ENCODE measurements at places on chromosomes 16 and 17.
A peak's percentile ranks its signal among the peaks of the same experiment; 100 is the strongest.

DNA sequence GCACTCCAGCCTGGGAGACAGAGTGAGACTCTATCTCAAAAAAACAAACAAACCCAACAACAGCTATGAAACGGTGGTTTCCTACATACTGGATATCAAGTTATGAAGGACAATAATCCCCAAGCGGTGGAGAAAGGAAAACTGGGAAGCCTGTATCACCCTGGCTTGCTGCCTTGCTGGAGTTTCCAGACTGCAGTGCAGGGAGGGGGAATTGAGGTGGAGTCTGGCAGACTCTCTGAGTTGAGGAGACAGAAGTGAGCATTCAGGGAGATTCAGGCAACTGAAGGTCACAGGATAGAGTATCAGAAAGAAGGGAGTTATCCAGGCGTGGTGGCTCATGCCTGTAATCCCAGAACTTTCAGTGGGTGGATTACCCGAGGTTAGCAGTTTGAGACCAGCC, 11.9 kb downstream of the QRICH2 start:
- DNase-seq: no peak

DNA sequence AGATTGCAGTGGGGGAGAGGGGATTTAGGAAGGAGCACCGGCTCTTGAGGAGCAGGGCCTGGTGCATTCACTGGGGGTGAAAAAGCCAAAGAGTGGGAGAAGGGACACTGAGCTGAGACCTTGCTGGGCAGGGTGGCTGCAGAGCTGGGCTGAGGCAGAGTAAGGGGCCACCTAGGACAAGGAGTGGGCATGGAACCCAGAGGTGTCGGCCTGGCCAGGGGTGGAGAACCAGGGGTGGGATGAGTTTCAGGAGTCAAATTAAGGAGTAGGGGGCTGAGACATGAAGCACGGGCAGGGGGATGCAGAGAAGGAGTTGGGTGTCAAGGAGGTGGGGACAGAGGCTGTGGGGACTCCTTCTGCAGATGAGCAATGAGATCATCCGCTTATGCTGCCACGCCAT, 20.1 kb downstream of the DNAH2 start:
- DNase-seq: no peak

GRCh38 chr17:81870981-81871386, at the start of gene ARHGDIA:
ARHGDIA (minus strand) TSS chr17:81871337; CDS start chr17:81869930, 1,407 bp downstream.
- DNase-seq: no peak

DNA sequence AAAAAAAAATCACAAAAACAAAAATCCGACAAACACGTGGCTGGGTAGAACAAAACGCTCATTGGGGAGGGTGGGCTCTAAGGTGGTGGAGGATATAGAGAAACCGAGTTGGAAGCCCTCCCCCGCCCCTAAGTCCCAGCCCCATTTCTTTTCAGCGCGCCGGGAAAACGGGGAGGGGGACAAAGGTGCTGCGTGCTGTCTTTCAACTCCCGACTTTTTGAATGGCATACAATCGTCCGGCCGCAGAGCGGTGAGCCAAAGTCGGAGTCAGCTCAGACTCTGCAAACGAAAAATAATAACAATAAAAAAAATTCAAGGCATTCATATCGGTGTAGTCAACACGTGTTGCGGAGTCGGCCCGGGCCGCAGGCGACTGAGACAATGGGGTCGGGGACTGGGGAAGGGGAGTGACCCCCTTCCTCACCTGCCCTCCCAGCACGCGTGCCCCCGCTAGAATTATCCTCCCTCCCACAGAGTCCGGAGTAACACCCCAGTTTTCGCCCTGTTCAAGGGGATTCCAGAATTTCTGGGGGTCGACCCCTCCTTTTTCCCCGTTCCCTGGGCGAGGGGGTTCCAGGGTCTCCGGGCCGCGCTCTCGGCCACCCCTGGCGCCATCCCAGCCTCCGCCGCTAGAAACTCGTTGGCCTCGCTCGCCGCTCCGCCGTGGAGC, 1.7 kb upstream of the IGF2BP1 start:
- no peak for DNase-seq

DNA sequence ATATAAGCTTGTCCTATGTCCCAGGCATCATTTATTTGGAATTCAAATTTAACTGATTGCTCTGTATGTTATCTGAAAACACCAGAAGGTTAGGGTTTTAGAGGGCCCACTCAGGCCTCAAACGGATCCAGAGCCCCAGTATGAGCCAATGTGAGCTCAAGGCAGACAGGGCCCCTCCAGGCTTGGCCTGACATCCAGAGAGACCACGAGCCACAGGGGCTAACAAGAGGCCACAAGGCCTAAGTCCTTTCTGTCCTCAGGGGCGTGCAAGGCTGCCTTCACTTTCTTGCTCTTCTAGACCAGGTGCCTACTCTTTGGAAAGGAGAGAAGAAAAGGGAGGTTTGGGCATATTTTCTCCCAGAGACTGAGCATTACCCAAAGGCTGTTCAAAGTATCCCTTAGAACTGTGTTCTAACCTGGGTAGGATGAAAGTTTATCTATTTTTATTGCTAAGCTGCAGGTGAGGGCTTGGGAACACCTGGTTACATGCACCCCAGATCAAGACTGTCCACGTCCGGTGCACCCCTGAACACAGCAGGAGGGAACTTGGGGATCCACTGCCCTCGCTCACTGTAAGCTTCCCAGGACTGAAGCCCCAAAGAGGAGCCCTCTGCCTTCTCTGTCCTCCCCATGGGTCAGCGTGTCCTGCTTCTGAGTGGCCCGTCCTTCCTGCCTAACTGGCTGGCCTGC, 1.5 kb upstream of the ENGASE start:
- no peak for DNase-seq

- DNase-seq: no peak
Measured at GRCh38 chr17:28227316-28228108, 91.5 kb upstream of the TMEM97 start.

DNA sequence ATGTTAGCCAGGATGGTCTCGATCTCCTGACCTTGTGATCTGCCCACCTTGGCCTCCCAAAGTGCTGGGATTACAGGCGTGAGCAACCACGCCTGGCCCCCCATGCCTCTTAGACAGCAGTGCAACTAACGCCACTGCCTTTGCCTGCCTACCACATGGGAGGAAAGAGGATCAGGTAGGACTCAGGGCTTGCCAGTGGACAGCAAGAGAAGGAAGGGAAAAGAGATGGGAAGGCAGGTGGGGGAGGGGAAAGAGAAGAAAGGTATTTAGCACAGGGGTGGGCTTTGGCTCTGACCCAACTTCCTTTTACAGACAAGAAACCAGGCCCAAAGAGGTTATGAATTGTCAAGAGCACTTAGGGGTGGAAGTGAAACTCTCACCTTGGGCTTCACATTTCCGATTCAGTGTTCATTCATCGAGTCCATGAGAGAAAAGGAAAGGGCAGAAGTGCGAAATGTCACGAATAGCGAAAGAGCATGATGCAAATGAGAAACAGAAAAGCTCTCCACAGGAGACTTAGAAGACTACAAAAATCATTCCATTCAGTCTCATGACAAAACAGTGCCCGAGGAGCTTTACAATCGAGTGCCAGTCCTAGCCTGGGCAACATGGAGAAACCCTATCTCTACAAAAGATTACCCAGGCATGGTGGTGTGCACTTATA, 36.4 kb downstream of the CDK5R1 start:
- DNase-seq: no peak

DNA sequence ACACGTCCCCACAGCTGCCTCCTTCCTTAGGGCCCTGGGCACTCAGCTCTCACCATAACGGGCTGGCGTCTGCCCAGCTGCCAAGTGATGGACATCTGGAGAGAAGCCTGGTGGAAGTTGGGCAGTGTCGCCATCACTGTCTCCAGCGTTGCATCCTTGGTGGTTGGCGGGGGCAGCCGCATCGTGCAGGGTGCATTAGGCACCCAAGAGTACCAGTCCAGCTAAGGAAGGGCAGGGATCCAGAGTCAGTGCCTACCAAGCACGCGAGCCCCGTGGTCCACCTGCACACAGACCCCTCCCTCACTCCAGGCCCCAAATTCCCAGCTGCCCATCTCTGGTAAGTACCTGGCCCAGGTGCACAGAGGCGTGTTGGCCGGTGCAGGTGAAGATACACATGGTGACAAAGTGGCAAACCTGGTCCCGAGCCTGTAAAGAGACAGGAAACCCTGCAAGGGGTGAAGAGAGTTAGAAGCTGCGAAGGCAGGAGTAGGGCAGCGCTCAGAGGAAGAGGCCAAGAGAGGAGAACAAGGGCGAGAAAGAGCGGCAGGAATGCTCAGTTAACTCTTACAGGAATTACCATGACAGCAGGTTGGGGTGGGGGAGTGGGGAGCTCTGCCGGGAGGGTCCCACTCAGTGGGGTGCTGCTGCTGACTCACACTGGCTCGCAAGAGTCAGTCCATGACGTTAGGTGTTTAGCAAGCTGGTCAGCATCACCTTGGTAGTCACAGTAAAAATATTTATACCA, 9.5 kb downstream of the ALOX15 start:
- no peak for DNase-seq

DNA sequence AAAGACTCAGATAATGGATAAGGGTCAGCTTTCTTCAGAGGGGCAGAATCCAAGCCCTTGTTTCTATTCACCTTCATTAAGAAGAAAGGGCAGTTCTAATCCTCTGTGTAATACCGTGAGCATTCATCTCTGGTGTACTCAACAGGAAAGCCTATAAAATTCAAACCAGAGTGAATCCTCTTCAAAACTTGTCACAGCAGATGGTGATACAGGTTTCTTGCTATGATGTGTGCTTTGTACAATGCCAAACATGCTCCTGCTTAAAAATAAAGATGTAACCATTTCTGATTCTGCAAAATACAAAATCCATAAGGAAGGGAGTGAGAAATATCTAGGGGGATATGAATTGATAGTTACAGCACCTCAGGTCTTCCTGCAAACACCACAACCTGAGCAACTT, 49.7 kb downstream of the CYTH1 start:
- no peak for DNase-seq

GRCh38 chr16:85028685-85029407, 1.3 kb downstream of the KIAA0513 start:
- DNase-seq: peak; percentile 68

- no peak for DNase-seq
Measured at GRCh38 chr16:1189455-1189854, 35.6 kb downstream of the TPSG1 start.

- DNase-seq: no peak
Measured at GRCh38 chr16:3961449-3961849, 80.9 kb upstream of the CREBBP start.

- peak; percentile 23 for DNase-seq
Measured at GRCh38 chr17:29138971-29139691, 41.1 kb downstream of the MYO18A start.

DNA sequence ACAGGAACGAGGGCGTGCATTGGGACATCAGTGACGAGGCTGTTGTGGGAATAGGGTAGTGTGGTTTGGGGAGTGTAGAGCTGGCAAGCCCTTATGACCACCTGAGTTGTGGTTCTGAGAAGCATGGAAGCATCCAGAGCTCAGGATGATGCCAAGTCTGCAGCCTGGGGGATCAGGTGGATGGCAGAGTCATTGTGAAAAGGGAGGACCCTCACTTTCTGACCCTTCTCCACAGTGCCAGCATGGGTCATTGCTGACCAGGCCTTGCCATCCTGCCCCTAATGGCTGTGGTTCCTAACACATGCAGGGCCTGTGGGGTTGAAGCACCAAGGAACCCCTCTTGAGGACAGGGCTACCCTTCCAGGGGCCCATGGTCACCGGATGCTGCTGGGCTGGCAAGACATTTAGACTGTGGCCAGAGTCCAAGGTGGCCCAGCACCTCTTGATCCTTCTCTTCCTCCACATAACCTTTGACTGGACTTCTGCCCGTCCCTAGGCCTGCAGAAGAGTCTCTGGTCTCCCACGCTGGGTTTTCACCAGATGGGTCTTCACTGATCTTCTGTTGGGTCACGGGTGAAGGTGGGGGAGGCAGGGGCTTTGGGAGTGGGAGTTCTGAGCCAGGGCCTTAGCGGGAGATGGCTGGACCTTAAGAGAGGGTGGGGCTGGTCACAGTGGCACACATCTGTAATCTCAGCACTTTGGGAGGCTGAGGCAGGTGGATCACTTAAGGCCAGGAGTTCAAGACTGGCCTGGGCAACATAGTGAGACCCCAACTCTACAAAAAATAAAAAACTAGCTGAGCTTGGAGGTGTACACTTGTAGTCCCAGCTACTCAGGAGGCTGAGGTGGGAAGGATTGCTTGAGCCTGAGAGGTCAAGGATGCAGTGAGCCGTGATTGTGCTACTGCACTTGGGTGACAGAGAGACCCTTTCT, 2.0 kb upstream of the PLA2G15 start:
- no peak for DNase-seq

DNA sequence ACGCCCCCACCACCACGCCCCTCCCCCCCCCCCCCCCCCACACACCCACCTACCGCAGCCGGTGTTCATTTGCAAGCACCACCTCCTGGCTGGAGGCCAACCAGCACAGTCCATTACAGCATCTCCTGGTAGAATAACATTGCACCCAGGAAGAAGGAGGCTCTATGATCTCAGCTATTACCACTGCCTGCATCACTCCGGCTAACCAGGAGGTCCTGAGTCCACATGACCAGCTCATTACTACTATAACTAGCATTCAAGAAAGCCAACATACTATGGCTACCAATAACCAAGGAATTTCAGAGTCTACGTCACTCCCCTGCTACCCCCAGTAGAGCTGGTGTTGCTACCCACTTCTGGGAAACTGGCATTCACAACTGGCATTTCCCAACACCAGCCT, 81.1 kb upstream of the ALOX12 start:
- no peak for DNase-seq

DNA sequence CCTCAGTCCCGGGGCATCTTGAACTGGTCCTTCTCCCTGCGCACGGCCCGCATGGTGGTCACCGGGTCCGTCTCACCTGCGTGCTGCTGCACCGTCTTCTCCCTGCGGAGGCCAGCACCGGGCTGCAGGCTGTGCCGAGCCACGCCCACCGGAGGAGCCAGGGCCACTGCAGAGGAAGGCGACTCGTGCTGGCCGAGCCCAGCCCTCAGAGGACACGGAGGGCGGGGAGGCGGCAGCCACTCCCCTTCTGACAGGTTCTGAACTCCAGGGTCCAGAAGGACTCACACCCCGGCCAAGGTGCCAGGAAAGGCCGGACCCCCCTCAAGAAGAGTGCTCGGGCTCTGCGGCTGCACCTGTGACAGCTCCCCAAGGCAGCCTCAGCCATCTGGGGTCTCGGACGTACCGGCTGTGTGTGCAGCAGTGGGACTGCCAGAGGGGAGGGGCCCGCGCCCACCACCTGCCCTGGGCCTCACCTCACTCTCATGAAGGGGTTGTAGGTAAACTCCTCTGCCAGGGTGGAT, 15.8 kb upstream of the IGFALS start:
- DNase-seq: no peak

GRCh38 chr16:53261276-53261675, 173.0 kb upstream of the RBL2 start:
- DNase-seq: no peak

- DNase-seq: peak; percentile 36
Measured at GRCh38 chr17:14926526-14927122, 338.5 kb downstream of the PMP22 start.
